Endothelial cell of umbilical vein (primary cell): ENCODE measurements at places on chromosomes 5 and 9.

DNA sequence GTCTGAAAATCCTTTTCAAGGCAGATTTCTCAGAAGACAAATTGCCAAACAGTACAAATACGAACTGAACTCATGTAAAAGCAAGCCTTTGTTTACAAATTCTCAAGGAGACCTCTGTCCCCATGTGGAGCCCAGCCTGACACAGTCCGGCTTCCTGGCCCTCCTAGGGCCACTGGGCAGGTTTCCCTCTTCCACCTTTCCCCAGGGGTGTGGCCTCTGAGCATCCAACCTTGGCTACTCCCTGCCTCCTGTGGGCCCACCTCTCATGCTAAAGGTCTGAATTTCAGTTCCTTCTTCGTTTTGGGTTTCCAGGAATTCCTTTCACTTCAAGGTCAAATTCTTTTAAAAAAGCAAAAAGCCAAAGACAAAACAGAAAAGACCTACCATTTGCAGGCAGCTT lies 10.1 kb downstream of the DAP start:
- DNase-seq, result no peak

DNA sequence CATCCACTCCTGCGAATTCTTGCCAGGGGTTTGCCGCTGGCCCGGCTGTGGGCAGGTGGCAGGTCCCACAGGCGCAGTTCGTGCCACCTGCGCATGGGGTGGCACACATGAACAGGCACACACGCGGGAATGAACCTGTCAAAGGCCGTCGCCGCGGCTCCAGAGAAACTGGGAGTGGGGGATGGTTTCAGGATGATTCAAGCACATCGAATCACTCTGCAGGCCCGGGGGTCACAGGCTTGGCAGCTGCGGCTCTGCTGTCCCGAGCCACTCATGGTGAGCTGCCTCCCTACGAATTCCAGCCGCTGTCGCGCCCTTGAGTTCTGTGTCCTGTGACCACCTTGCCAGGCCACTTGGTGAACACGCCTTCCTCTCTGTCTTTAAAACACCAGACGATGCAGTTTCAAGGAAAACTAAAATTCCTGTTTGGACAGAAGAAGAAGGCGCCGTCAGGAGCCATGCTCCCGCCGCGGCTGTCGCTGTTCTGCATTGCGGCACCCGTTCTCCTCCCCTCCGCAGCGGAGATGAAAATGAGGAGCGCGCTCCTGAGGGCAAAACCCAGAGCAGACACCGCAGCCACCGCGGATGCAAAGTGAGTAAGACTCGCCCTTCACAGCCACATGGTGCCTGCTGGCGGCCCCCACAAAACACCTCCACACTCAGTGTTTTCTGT lies 15.4 kb upstream of the EXOC3 start:
- DNase-seq, result no peak

- no peak for DNase-seq
Measured at GRCh38 chr9:38431116-38431515, 6.9 kb upstream of the IGFBPL1 start.

DNA sequence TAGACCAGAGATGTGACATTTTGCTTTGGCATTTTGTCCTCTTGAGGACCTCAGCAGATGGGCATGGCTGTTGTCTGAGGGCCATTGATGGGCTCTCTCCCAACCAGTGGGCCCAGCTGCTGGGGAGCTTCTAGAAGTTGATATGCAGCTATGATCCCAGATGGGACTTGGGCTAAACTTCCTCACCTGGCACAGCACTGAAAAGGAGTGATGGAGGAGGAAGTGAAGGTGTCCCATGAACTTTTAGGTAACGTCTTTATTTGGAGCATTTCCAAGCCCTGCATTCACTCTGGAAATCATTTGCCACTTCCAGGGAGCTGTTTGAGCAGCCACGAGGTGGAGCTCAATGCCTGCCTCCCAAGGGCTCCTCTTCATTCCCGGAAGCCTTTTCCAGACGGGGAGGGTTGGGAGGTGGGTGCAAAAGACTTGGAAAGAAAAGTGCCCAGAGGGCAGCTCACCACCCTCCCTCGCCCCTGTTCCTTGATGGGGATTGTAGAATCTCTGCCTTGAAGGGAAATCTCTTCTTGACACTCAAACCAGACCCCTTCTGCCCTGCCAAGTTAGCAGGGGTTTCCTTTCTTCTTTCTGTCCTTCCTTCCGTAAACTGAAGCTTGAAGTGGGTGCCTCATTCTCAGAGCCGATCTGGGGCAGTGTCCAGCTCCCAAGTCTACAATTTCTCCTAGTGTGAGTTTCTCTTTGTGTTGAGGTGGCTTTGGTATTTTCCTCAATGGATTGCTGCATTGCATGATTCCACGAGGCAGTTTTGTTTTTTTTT lies 18.1 kb upstream of the NEUROG1 start:
- DNase-seq, result no peak

DNA sequence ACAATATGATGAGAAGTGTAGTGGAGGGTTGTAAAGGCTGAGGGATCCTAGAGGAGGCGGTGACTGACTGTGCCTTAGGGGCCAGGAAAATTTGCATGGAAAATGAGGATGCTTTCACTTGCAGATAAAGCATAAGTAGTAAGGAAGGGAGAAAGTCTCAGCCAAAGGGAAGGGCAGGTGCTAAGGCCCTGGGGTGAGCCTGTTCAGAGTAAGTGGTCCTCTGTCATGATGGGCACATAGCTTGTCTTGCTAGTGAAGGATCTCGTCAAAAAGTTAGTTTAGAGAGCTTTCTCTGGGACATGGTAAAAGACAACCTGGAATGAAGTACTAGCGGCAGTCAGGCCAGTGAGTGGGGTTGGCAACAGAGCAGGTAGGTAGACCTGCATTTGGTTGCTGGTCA lies 75.4 kb upstream of the CPLX2 start:
- DNase-seq, result no peak
